Renal cortex interstitium (tissue), 15 donors: ENCODE measurements at places on chromosomes 7 and 10. TPM values are rescaled to one million over a fixed set of nuclear protein-coding genes. Genes with fewer than 3 reads are reported as not detected.

Gene GALNT17
- polyA plus RNA-seq, result 4.0 TPM

Gene DPYSL4
- polyA plus RNA-seq, result 13.6 TPM

Gene UNCX
- 12.6 TPM for polyA plus RNA-seq

Gene ANXA8L1
- polyA plus RNA-seq, result 0.09 TPM

Gene LIPN
- not detected for polyA plus RNA-seq

Gene CHAT
- 0.11 TPM for polyA plus RNA-seq

Gene ZPBP
- polyA plus RNA-seq, result 0.32 TPM

Gene UBTD1
- polyA plus RNA-seq, result 6.8 TPM

Gene FZD1
- polyA plus RNA-seq, result 57.8 TPM

Gene DPY19L1
- 34.2 TPM for polyA plus RNA-seq

DNA sequence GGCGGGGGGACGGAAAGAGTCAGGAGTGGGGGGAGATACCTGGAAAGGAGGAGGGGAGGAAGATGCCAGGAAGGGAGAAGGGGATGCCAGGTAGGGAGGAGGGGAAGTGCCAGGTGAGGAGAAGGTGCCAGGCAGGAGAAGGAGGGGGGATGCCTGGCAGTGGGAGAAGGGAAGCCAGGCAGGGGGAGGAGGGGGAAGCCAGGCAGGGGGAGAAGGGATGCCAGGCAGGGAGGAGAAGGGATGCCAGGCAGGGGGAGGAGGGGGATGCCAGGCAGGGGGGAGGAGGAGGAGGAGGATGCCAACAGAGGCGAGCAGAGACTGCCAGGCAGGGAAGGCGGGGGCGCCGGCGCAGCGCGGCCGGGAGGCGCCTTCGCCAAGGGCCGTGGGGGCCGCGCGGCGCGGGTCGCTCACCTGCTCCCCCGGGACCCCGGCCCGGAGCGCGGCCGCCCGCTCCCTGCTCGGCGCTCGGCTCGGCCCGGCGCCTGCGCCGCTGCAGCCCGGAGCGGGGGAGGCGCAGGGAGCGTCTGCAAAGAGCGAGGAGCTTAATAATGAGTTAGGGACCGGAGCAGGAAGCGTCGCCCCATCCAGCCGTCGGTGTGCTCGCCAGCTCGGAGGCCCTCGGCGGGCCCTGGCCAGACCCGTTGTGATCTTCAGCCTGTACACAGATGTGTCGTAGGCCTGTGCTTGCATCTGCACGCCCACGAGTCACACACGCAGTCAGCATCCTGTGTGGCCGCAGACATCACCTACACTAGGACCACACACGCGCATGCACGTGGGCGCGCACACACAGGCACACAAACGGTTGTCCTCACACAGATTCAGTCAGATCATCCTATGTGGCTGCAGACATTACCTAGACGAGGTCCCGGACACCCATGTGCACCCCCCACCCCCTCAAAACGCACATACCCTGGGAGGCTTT is 28.4 kb upstream of the SMARCD3 start:
- peak; percentile 54 for DNase-seq

DNA sequence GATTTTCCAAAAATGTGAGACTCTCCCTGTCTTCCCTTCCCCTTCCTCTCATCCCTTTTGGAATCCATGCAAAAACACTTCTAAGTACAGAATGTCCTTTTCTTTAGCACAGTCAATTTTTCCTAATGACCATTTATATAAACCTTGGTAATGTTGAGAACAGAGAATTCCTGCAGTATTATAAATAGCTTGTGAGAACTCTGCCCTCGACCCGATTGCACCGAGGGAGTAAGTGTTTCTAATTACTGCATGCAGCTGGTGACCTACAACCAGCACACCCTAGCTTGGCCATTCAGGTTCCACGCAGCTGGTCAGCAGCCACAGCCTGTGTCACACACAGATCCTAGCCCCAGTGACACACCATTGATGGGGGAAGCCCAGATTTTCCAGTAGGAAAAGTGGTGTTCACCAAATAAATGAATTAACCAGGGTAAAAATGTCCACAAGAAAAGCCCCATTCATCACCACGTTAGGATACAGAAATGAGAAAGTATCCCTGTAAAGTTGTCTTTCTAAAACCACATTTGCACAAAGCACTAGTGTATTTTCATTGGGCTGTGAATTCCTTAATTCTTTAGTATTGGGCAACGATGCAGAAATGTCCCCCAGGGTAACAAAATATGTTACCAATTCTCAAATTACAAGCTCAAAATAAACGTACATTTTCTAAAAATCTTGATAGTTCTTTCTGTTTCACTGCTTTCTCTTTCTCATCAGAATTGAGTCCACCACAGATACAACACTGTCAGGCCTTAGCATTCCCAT is 499.0 kb upstream of the KLF6 start:
- DNase-seq, result peak; percentile 46

DNA sequence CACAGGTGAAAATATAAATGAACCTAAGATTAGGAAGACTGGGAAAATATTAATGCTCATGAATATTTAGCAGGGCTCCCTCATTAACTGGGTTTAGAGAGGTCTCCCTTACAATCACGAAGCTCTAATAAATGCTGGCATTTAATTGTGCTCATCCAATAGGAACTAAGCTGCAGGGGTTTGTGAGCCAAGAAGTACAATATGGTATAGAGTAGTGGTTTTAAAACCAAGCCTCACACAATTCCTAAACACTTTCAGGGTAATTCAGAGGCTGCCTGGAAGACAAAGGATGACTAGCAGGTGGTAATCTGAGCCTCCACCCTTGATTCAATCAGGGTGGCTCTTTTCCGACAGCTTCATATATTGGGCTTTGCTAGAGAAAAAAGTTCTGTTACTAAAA is 103.3 kb downstream of the GPAM start:
- no peak for DNase-seq

- no peak for DNase-seq
Measured at GRCh38 chr7:149296368-149296767, 34.4 kb downstream of the ZNF783 start.

GRCh38 chr10:115141254-115141653 is 48.1 kb downstream of the ATRNL1 start:
- no peak for DNase-seq

- DNase-seq, result no peak
Measured at GRCh38 chr7:51154201-51154600, 162.4 kb downstream of the COBL start.

- no peak for DNase-seq
Measured at GRCh38 chr7:50393076-50393475, 57.1 kb downstream of the FIGNL1 start.

- no peak for DNase-seq
Measured at GRCh38 chr7:144723301-144723700, 112.6 kb downstream of the TPK1 start.

DNA sequence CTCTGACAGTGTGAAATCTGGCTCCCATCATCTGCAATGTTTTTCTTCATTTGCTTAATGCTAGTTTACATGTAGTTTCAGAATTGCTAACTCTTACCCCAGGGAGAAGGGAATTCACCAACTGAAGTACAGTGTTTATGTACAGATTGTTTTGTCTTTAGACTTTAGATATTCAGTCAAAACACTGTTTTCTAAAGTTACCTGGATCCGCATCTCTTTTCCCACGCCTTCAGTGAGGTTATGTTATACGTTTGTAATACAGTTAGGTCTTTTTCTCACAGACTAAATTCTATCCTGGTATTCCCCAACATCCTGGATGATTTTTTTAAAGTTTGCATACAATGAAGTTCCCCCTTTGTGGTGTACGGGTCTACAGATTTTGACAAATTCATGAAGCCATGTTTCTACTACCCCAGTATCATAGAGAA is 3.2 kb upstream of the LYZL1 start:
- no peak for DNase-seq

DNA sequence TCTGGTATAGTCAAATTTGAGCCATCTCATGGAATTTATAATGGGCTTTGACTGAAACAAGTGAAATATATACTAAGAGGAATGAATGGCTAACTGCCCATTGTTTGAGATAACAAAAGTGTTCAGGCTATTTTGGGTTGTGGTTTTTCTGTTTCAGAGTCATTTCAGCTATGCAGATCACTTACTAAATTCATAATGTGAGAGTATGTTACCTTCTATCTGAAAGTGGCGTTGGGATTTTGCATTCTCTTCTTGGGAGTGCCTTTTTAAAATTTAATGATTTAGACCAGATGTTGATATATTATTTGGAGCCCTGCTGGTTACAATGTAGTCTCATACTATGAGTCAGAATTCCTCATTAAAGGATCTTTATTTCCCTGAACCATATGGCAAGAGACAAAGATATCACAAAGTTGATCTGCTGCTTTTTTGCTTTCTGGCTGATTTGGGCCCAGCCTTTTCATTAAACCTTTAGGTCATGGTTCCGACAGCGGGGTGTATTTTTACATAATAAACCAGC is 10.4 kb downstream of the VCL start:
- no peak for DNase-seq

DNA sequence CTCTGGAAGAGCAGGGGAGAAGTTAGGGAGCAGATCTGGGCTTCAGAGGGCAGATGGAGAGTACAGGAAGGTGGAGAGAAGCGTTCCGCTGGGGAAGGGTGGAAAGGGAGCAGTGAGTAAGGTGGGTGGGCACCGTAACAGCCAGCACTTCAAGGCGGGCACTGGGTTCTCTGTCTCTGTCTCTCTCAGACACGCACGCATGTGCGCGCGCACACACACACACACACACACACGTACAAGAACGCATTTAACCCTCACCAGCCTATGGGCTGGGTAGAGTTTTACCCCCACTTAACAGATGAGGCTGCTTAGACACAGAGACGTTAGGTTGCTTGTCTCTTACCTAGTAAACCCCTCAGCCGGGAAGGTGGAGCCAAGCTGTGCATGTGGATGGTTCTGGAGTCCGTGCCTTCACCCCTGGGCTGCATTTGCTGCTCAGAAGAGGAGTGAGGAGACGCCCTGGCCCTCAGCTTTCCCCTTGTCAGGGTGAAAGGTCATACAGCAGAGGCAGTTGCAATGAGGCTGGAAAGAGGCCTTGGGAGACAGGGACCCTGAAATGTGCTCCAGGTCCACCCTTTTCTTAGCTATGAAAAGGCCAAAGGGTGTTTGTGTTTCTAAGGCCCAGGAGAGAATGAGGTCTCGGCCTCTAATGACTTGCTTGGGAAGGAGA is 16.0 kb downstream of the ADCYAP1R1 start:
- no peak for DNase-seq

DNA sequence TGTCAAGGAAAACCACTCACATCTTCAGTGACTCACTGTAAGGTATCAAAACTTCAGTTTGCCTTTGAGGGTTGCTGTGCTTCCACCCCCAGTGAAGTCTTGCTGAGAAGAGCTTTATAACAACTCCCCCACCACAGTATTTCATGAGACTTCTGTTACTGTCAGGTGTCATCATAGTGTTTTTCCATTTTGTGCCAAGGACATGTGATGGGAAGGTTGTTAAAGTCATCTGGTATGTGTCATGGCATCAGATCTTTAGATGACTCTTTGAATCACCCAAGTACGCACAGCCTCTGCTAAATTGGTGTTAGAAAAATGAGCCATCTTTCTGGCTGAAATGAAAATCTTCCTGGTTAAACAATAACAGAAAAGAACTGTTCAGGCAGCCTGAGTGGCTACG is 115.0 kb upstream of the CCDC6 start:
- no peak for DNase-seq

DNA sequence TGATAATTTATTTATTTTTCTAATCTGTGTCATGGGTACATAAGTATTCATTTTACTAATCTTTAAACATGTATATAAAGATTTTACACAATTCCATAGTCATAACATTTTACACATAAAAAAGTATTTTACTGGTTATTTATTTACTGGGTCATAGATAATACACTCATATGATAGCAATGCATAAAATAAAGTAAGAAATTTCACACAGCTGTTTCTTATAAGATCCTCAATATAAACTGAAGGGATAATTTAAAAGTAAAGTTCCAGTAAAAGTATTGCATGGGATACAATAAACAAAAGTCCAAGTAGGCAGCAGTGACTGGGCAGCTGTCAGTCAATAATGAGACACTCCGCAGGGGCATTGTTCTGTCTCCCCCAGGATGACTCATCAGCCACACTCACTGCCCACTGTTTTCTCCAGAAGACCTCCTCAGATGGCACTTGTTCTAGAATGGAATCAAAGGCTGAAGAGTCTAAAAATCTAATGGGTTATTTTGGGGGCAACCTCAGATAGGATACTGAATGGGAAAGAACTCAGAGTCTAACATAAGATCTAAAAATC is 32.7 kb downstream of the DPY19L1 start:
- DNase-seq, result no peak

DNA sequence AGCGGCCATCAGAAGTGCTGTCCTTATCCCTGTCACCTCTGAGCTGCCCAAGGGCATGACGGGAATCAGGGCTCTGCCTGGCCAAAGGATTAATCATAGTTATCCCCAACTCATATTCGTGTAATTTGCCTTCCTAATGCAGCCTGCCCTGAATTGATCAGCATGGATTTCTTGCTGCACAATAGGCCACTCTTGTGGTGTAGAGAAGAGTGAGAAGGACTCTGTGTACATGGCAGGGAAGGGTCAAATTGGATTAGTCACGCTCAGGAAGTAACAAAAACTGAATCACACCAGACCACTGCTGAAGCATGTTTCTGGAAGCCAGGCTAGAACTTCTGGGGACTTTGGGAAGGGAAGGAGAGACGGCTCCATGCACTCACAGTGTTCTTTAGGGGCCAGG is 227.0 kb downstream of the BUB3 start:
- no peak for DNase-seq

DNA sequence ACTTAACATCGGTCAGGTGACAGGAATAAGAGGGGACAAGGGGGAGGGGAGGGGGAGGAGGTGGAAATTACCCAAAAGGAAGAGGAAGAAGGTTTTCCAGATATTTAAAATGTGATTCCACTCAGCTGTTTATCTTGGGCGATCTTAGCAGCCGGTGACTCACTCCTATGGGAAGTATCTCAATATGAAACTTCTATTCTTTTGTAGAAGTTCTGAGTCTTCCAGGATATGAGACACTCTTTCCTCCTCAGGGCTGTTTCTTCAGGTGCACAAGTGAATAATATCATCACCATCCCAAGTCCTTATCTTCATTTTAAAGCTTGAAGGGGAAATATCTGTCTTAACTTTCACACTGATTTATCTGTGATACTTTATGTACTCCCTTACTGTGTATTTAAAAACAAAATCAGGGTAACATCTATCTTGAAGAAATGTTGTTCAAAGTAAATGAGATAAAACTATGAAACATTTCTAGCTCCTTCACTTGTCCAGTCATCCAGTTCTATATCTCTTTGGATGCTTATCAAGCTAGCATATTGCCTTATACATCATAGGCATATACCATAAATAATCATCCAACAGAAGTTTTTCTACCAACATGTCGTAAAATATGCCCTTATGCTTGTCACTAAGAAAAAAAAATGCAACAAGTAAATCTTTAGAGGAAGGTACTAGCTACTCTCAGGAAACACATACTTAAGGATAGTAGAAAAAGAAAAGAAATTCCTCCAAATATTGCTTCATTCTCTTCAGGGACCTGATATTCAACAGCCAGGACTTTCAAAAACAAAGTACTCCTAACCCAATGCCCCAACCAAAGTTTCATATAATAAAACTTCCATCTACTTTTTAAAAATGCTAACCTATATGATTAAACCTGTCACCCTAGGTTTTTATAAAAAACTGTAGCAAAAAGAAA is 13.7 kb downstream of the DOCK4 start:
- no peak for DNase-seq

GRCh38 chr7:17412883-17413282 is 114.4 kb downstream of the AHR start:
- no peak for DNase-seq
